ENCODE measurements at places on chromosomes 6 and 20.

DNA sequence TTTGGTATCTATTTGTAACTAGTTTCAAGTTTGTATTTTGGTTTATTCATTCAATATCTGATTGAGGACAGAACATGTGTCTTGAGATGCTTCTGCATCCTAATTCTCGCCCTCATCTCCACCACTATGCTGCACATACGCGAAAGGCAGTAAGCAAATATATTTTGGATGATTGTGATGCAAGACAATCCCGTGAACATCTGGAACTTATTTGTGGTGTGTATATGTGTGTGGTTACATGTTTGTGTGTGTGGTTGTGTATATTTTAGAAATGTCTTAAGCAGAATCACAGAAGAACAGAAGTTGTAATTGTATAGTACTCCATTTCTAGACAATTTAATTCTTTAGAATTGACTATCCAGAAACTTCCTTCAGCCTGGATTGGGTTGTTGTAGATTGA lies 35.1 kb upstream of the RNF144B start:
- DNase-seq, result no peak

DNA sequence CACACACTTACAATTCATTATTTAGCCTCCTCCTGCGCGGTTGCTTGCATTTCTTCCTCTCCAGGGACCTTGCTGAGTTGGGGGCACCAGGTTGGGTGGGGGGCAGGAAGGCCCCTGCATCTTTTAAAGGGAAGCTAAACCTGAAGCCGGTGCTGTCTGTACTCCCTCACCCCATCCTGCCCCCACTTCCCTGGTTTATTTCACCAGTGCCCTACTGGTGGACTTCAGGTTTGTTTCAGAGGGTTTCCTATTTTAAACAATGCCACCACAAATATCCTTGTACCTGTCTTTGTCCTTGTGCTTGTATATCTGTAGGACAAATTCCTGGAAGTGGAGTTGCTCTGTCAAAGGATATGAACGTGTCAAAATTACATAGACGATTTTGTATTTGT lies 21.0 kb downstream of the PTK7 start:
- no peak for DNase-seq

DNA sequence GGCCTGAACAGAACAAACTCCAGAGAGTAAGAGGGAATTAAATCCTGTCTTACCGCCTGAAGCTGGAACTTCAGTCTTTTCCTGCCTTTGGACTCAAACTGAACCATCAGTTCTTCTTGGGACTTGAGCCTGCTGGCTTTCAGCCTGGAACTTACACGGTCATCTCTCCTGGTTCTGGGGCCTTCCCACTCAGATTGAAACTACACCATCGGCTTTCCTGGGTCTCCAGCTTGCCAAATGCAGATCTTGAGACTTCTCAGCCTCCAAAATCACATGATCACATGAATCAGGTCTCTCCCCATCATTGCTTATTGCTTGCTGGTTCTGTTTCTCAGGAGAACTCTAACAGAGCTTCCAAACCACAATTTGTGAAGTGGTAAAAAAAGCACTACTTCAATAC lies 276.3 kb downstream of the KIF16B start:
- no peak for DNase-seq

- no peak for DNase-seq
Measured at GRCh38 chr6:45652416-45652815, 274.7 kb upstream of the SUPT3H start.

DNA sequence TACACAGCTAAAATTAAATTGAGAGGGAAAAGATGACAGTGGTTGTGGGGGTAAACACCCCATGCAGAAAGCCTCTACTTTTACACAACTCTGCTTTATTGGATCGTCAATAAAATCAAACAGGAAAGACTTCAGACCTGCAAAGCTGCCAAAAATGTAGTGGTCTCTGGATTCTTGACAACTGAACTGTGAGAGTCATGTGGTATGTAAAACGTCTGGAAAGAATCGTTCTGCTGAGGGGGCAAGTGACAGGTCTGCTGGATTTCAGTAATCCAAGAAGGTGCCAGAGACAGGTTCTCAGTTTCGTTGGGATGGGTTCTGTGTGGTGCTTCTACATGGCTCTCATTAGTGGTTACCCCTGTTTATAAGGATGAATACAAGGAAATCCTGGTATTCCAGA lies 63.3 kb downstream of the TSPYL4 start:
- DNase-seq, result no peak
